ENCODE measurements at places on chromosomes 1 and 21.

DNA sequence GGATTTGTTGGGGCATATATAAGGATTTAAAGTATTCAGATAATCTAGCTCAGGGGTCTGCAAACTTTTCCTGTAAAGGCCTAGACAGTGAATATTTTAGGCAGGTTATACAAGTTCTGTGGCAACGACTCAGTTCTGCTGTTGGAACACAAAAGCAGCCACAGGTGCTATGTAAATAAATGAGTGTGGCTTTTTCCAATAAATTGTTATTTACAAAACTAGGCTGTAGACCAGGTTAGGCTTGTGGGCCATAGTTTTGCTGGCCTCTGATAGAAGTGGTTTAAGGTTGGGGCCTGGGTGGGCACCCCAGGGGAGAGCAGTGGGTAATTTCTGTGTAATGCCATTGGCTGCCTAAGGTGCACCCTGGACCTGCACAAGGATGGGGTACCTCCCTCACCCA, 16.9 kb upstream of the IGFN1 start:
- ATAC-seq, result no peak

DNA sequence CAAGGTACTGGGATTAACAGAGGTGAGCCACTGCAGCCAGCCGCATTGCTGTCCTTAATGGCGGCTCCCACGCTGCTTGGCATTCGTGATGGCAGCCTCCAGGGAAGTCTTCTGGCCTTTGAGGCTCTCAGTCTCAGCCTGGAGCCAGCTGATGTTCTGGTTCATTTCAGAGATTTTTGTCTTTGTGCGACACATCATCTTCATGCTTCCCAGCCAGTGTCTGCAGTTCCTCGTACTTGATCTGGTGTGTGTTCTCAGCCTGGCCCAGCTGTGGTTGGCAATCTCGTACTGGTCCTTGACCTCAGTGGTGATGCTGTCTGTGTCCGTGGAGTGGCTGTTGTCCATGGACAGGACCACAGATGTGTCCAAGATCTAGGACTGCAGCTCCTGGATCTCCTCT, 11.7 kb downstream of the SNRPE start:
- no peak for ATAC-seq

- no peak for ATAC-seq
Measured at GRCh38 chr1:26696119-26696653, 371 bp downstream of the ARID1A start.

- peak; percentile 32 for ATAC-seq
Measured at GRCh38 chr1:246680190-246680589, 44.0 kb upstream of the SCCPDH start.

DNA sequence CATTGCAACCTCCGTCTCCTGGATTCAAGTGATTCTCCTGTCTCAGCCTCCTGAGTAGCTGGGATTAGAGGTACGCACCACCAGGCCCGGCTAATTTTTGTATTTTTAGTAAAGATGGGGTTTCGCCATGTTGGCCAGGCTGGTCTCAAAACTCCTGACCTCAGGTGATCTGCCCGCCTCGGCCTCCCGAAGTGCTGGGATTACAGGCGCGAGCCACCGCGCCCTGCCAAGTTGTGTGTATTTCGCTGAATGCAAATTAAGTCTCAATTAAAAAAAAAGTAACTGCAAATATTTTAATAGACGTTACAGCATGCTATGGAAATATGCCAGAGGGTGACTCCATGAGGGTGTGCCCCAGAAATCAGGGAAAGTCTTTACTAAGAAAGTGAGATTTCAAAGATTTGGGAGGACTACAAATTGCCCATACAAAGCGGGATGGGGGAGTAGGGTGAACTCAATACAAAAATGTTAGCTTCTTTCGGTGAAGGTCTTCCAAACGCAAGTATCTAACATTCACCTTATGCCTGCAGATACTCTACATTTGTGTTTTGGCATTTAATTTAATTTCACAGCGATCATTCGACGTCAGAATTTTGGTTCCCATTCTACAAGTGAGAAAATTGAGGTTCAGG, 85.6 kb downstream of the NKAIN1 start:
- ATAC-seq, result no peak

GRCh38 chr1:116255486-116256285, 117.4 kb upstream of the ATP1A1 start:
- ATAC-seq, result no peak

GRCh38 chr1:35261412-35262120, 6.9 kb upstream of the ZMYM4 start:
- ATAC-seq, result no peak

- ATAC-seq, result no peak
Measured at GRCh38 chr1:20660847-20661206, 342 bp downstream of the DDOST start.

GRCh38 chr1:214662223-214662785, 59.3 kb downstream of the CENPF start:
- no peak for ATAC-seq

DNA sequence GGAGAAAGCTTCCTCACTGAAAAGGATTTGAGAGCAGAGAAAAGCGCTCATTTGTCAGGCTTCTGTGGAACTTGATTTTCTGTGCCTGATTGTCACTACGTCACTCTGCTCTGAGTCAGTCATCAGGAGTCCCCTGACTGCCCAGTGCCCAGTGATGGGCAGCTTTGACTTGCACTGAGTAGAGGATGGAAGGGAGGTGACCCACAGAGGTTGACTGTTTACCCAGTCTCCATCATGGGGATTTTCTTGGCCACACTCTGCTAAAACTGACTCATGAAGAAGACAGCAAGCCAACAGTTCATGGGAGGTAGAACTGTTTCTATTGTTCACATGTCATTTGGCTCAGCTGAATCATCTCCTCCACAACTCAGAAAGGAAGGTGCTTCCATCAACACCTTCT, 82.1 kb upstream of the DUSP10 start:
- no peak for ATAC-seq

DNA sequence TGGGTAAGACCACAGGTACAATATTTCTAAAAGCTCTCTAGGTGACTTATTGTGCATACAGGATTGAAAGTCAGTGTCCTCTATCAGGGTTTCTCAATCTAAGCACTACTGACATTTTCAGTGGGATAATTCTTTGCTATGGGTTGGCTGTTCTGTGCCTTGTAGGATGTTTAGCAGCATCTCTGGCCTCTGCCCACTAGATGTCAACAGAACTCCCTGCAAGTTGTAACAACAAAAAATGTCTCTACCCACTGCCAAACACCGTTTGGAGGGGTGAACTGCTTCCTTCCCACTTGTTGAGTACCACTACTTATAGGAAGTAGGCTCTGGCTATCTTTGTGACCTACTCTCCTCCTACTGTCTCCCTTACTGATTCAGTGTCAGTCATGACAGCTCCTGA, 90.1 kb upstream of the ZRANB2 start:
- no peak for ATAC-seq

GRCh38 chr1:212463565-212464285, 31.0 kb downstream of the NENF start:
- ATAC-seq, result no peak

- ATAC-seq, result no peak
Measured at GRCh38 chr1:205144046-205144720, 22.4 kb upstream of the RBBP5 start.

DNA sequence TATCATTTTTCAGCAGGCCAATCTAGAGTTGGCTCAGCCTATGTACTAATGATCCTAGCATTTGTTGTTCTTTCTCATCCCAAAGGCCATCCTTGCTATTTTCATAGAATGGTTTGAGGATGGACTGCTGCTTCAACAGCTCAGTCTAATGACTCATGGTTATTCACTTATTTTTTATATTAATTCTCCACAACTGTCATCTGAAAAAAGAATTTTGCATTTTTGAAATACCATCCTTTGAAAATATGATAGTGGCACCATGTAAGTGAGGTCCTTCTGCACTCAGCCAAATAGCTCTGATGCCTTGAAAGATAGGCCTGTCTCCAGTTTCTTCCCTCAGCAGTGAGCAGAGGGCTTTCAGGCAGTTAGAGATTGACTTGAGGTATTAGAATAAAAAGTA, 377.5 kb downstream of the LMO4 start:
- ATAC-seq, result peak; percentile 97

- ATAC-seq, result peak; percentile 83
Measured at GRCh38 chr1:3319874-3320245, 134.6 kb upstream of the ARHGEF16 start.

- ATAC-seq, result peak; percentile 94
Measured at GRCh38 chr21:45140346-45140940, 66.1 kb downstream of the ADARB1 start.

DNA sequence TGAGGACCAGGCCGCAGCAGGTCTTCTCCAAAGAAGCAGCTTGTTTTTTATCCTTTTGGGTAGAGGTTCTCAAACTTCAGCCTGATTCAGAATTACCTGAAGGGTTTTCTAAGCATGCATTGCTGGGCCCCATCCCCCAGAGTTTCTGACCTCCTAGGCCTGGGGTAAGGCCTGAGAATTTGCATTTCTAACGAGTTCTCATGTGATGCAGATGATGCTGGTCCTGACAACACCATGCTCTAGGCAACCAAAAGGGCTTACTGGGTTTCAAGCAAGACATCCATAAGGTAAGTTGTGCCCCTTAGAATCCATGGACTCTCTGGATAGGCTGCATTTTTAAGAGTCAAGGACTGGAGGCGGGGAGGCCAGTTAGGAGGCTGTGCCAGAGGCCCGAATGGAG, 295.1 kb downstream of the HHIPL2 start:
- no peak for ATAC-seq

GRCh38 chr1:57164584-57164983, 198.8 kb upstream of the C8B start:
- no peak for ATAC-seq

DNA sequence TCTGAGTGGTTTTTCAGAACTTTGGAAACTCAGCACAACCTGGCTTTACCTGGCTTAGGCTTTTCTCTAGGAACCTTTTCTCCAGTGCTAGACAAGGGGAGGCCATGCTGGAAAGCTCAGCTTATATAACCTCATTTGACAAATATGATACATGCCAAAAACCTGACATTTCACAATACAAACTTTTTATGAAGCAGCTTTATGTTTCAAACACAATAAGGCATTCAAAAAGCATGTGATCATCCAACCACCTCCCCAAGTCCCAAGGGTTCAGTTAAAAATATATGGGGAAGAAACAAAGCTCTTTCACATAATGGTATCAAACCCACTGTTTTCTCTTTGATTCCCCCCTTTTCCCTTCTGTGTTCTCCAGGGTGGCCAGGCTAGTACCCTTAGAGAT, 63.7 kb downstream of the ZC3H11B start:
- no peak for ATAC-seq

DNA sequence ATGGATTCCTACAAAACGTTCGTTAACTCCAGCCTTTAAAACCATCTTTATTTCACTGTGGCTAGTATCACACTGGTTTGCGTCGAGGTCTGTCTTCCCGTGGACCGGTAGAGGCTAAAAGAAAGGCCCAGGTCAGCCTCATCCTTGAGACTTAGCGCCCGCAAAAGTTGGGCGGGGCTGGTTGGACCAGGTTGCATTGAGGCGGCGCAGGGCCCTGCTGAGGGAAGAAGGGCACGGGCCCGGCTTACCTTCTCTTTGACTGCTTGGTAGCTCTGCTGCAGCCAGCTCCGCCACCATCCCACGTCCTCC, 455 bp downstream of the BSDC1 start:
- peak; percentile 35 for ATAC-seq

GRCh38 chr1:4792565-4792964, 138.2 kb downstream of the AJAP1 start:
- ATAC-seq, result no peak

DNA sequence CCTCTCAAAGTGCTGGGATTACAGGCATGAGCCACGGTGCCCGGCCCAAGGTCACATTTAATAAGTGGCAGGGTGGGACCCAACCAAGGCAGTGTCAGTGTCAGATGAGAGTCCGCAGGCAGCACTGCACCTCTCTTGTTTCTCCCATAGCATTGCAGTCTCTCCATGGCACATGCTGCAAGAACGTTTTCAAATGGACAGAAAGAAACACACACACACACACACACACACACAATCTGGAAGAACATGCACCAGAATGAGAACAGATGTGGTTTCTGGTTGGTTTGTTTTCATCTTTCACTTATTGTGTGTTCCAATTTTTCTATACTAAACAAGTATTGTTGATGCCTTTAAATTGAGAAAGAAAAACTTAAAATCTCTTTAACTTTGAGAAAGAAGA, 126.5 kb downstream of the SYF2 start:
- ATAC-seq, result no peak

DNA sequence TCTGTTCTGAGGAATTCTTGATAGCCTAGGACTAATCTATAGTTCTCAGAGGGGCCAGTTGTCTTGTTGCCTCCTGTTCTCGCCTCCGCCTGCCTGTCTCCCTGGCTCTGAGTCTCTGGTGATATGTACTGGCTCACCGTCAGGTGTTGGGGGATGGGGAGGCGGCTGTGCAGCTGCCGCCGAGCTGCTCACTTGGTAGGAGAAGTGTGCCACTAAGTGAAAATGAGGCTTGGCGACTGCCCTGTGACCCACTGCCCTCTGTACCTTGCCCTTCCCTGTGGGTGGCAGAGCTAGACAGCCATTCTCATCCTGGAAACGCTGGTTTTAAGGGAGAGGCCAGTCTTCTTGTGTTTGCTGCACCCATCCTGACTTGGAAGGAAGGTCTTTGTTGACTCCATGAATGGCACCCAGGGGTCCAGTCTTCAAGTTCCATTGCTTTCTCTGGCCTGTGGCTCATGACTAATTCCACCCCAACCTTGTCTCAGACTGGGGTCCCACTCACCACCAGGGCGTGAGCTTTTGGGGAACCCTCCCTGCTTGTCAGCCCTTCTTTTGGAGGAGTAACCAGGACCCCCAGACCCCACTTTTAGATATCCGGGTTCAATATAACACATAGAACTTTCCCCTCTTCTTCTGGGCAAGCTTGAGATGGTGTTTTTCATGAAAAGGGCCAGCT, 120.6 kb downstream of the CACNA1E start:
- no peak for ATAC-seq

GRCh38 chr21:42612390-42612789, 41.0 kb upstream of the PDE9A start:
- no peak for ATAC-seq

DNA sequence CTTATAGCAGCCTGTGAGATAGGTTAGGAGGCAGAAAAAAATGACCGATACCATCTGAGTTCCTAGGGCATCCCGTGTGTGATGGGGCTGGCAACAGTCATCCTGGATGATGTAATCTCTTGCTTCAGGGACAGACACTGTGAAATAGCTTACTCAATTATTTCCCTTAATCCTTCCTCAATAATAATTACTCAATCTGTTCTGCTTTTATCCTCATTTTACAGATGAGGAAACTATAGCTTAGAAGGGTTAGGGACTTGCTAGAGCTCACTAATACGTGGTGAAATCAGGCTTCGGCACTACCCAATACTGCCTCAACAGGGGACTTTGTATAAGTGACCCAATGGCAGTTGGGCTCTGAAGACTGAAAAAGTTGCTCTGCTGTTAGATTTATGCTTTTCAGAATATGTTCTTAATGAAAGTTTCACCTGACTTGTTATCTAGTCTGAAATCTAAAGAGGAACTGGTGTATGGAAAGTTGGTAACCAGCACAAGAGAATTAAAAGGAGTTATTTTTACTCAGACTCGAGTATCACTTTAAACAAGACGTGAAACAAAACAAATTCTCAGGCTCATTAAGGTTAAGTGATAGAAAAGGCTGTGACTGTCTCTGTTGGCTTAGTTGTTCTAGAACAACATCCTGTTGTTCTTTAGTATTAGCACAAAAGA, 14.4 kb downstream of the CD55 start:
- ATAC-seq, result no peak
